ENCODE measurements at places on chromosomes 5 and 9.

DNA sequence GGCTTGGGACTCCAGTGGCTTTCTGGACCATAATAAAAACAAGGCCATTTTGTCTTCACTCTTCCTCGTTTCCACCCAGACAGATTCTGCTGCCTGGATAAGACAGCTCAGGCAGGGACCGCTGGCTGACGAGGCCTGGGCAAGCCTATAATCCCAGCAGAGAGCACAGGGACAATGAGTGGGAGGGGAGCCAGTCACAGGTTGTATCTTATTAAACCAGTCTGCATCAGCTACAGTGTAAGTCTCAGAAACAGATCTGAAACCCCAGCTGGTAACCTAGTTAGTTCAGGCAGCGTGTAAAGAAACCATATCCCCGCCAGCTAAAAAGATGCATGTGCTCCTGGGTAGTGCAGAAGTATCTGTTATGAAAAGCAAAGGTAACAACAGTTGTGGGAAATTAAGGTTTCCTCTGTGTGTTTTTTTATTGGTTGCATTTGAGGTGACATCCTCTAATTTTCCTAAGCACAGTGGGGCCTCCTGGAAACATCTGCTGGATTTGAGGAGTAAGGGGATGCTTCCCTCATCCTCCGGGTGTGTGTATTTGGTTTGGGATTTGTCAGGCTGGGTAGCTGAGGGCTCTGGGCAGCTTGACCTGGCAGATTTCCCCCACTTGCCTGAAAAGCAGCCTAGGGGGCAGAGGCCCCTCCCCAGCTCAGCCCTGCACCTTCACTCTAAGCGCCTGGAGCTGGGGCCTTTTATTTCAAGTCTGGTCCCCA lies 15.2 kb upstream of the TAL2 start:
- no peak for DNase-seq

GRCh38 chr5:157259699-157260098 lies 6.2 kb upstream of the CYFIP2 start:
- DNase-seq, result no peak

GRCh38 chr5:180333661-180334060 lies 19.5 kb downstream of the GFPT2 start:
- no peak for DNase-seq

- no peak for DNase-seq
Measured at GRCh38 chr5:2109566-2109965, 226.8 kb upstream of the IRX4 start.

All from inflammatory macrophage (primary cell).